ENCODE measurements at places on chromosomes 1 and 21. TPM values are rescaled to one million over a fixed set of nuclear protein-coding genes. Genes with fewer than 3 reads are reported as not detected.

- DNase-seq, result no peak
Observed at GRCh38 chr1:197041486-197042353, 25.3 kb downstream of the F13B start.

DNA sequence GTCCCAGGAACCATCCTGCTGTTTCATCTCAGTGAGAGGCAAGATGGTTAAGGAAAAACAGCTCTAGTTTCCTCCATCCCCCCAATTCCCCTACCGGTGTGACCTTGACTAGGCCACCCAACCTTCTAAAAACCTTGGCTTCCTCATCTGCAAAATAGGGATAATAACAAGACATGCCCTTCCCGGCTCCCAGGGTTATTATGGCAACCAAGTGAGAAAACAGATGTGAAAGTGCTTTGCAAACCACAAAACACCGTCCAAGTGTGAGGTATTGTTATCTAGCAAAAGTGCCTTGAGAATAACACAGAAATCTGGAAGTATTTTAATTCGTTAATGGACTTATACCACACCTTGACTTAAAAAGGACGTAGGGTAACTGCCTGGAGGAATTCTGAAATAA lies 62.7 kb downstream of the ITPKB start:
- no peak for DNase-seq

Gene B3GALNT2
- total RNA-seq, result 32.0 TPM

DNA sequence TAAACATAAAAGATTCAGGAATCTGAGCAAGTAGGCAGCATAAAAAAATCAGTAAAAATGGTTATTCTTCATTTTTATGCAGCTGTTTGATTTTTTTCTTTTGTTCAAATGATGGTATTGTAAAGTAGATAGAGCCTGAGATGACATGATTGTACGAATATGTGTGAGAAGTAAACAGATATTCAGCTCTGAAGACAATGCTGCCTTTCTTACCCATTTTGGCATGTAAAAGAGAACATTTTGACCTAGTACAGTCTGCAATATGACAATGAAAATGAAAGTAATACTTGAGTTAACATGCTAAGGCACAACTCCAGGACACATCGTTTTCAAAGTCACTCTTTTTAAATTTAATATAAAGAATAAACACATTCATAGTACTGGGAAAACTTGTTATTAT lies 95.7 kb upstream of the NCAM2 start:
- no peak for DNase-seq

DNA sequence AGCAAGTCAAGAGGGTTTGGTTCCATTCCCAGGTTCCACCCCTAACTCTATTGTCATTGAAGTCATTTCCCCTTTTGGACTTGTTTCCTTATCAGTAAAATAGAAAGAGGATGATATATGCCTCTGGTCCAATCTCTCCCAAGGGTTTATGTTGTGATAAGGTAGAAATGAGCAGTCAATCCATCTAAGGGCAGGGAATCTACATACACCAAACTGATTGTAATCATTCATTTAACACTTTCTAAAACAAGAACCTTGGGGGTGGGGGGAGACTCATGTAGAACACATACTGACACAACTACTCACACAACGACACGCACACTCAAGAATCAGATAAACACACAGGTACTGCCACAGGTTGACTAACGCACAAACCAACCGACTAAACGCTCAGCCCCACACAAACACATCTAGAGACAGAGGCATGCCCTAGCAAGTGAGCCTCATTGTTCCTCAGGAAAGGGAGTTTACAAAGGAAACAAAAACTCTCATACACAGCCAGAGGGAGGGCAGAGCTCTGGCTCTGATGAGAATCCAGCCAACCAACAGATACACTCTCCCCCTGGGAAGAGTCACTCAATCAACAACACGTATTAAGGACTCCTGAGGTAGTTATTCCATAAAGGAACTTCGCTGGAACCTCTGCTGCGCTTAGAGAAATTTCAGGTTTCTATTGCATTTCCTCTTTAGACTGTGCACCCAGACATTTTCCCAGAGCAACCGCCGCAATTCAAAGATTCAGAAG lies 1.0 kb downstream of the F11R start:
- DNase-seq, result no peak

Gene NOTCH2
- 62.2 TPM for total RNA-seq

DNA sequence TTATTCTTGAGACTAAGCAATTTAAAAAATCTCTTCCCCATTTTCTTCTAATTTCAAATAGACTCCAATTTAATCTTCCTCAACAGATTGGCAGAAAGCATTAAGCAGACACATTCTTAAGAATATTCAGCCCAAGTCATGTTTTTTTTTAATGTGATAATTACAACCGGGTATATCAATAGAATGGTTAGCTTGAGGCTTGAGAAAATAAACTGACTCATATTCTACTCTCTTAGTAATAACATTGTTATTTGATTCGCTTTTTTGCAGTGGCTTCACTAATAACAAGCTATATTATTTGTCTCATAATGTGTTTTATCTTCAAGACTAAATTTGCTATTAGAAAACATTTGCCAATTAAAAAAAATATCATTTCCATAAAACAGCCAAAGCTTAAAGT lies 488.6 kb upstream of the RGS18 start:
- DNase-seq, result peak; percentile 49

Gene CNR2
- not detected for total RNA-seq

Gene SLFNL1
- 0.17 TPM for total RNA-seq

DNA sequence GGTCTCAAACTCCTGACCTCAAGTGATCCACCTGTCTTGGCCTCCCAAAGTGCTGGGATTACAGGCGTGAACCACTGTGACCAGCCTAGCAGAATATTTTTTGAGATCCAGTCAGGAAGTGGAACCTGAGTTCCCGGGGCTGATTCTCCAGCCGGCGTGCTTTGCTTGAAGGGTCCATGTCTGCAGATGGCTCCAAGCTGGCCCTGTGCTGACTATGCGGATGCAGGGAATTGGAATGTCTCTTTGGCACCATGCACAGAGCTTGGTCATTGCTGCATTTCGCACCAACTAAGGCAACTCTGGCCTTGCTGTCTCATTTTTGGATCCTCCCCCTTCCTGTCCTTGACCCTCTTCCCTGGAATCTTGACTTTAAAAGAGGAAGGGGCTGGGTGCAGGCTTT lies 28.1 kb downstream of the ARHGEF10L start:
- DNase-seq, result no peak

Gene SH2D1B
- 0.05 TPM for total RNA-seq

GRCh38 chr1:12039164-12039525 lies 19.8 kb downstream of the MIIP start:
- DNase-seq, result no peak

Gene DCST1
- not detected for total RNA-seq

- DNase-seq, result no peak
Observed at GRCh38 chr1:64584479-64584878, 114.5 kb downstream of the CACHD1 start.

Gene PARK7
- total RNA-seq, result 242 TPM

- no peak for DNase-seq
Observed at GRCh38 chr1:109113590-109114341, at the start of gene ELAPOR1. TSS of gene ELAPOR1 (plus strand) at chr1:109114115. CDS start at chr1:109114184, 69 bp downstream.

DNA sequence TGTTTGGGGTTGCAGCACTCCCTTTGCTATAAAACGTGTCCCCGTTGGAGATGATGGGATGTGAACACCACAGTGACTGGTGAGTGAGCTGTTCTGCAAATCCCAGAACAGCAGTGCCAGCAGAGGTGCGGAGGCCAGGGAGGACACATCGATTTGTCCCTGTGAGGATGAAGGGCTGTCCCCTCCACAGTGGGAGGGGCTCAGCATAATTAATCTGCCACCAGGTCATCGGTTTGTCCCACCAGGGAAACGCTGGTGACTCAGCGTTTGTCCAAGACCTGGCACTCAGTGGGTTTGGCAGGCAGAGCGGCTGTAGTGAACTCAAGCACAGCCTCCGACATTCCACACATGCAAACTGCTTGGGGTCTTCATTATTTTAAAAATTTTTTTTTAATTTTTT lies 22.8 kb upstream of the PDE9A start:
- no peak for DNase-seq

Gene SPRR1B
- total RNA-seq, result not detected

DNA sequence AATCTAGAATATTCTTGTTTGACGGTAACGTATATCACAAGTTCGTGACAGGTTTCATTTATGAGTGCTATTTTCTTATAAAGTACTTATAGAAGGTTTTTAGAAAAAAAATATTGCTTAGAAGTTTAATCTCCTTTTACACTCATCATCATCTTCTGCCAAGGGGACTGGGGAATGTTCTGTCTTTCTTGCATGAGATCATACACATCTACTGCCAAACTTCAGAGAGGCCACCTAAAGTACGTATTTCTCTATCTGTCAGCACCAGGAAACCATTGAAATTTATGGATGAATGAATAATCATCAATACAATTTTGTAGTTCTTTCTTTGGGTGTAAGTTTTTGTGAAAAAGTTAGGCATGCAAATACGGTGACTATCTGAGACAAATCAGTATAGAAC lies 245.8 kb downstream of the SPATA17 start:
- no peak for DNase-seq

Gene CFAP107
- not detected for total RNA-seq

Gene IPO13
- total RNA-seq, result 23.9 TPM

GRCh38 chr1:231976231-231976630 lies 349.6 kb downstream of the DISC1 start:
- no peak for DNase-seq

DNA sequence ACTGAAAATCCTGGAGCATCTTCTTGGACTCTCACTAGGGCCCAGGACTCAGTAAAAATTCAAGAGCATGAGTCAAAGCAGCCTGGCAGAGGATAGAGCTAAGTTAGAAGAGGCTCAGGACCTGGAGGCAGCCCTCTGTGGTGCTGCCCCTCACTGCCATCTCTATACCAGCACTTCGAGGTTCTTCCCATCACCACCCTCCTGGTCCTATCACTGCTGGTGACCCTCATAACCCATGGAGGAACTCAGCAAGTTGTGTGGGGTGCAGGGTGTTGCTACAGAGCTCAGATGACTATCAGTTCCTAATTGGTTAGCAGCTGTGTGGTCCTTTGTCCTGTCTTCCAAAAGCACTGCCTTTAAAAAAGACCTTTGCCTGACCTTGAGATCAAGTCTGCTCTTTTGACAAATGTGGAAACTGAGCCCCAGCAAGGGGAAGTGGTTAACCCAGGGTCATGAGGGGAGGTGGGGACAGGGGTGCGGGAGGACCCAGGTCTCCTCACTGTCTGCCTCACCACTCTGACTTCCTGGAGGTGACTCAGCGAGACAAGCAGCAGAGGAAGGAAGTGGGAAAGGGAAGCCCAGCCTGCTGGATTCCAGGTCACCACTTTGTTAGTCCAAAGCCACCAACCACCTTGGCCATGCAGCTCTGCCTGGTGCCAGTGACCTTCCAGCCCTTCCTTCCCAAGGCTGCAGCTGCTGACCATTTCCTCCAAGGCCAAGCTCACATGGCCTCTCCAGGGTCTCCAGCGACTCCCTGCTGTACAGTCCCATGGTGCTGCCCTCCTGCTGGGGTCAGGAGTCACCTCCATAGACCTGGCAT lies 199.4 kb upstream of the EDN2 start:
- peak; percentile 90 for DNase-seq

Gene VHLL
- not detected for total RNA-seq

Gene MAN1C1
- total RNA-seq, result 1.5 TPM

DNA sequence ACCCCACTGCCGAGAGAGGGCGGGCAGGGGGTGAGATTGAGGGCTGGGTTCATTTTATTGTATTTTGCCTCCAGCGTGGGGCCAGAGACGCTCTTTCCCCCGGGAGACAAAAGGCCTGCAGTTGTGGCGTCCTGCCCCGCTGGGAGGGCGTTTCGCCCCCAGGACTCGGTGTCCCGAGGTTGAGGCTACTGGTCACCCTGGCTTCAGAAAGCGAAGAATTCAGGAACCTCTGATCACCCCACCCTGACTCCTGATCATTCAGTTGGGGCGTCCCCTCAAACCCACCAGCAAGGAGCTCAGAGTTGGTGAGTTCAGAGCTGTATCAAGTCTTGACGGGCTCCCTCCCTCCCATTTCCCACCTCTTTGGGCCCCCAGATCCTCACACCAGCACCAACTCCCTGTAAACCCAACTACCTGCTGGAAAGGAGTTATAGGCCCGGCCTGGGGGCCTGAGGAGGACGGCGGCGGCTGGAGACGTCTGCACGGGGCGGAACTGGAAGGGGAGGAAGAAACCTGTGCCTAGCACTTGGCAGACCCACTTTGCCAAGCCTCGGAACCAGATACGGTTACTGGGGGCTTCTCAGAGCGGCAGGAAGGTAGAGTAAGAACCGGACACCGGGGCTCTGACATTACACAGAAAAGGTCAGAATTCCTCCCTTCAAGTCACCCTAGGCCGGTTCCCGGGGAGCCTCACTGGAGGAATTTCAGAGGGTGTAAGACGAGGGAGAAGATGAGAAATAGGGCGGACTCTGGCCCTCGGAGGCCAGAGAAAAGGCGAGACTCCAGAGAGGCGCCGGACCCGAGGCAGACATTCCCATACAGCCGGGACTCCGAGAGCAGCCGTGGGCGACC lies 761 bp upstream of the PAX7 start:
- DNase-seq, result no peak

DNA sequence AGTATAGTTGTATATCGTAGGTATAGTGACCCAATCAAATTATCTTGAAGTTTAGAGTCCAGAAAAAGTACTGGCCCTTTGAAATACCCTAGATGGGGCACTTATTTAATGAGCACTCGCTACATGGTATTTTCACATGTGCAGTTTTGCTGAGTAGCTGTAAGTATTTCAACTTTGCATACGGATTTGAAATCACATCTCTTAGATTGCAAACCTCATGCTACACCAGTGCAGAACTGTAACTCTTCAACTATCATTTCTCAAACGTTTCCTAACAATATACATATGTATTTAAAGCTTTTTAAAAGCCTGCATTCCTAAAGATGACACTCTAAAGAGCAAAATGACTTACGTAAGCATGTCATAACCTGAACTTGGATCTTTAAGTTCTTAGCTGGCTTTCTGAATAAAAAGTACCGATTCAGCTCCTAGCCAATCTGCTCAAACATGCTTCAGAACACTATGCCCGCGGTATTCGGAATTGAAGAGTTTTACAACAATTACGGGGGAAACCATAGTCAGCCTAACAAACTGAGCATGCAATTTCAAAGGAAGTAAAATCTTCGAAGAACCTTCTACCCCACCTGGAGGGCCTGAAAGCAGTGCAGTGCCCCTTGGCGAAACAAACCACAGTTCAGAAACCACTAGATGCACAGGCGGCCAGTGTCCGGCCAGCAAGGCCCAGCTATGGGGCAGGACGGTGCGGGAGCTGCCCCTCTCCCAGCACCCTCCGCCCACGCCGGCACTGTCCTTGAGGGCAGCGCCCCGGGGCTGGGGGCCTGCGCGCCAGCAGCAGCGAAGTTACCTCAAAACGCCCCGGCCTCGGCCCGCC lies 863 bp downstream of the FH start:
- peak; percentile 20 for DNase-seq

Gene NBPF9
- total RNA-seq, result 18.0 TPM

Gene KCNK1
- total RNA-seq, result 3.5 TPM

Gene GCLM
- total RNA-seq, result 18.7 TPM

GRCh38 chr1:192789871-192790270 lies 19.0 kb upstream of the RGS2 start:
- no peak for DNase-seq

DNA sequence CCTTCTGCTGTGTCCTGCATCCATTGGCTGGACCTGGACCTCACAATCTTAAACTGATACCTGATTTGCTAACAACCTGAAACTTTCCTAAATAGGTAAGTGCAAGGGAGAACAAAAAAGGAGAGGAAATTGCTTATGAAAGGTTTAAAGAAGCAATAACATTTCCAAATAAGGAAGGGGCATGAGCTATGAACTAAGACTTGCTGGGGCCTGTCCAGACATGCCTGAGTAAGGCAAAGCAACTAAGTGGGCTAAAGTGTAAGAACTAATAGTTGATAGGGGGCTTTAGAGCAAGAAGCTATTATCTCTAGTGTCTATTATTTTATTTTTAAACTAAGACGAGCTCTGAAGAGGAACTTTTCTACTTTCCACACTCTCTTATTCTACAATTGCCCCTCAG lies 11.6 kb downstream of the JMJD4 start:
- no peak for DNase-seq

Gene CLCA4
- total RNA-seq, result not detected
